GM19239 (cell line): ENCODE measurements at places on chromosomes 1 and 21.

DNA sequence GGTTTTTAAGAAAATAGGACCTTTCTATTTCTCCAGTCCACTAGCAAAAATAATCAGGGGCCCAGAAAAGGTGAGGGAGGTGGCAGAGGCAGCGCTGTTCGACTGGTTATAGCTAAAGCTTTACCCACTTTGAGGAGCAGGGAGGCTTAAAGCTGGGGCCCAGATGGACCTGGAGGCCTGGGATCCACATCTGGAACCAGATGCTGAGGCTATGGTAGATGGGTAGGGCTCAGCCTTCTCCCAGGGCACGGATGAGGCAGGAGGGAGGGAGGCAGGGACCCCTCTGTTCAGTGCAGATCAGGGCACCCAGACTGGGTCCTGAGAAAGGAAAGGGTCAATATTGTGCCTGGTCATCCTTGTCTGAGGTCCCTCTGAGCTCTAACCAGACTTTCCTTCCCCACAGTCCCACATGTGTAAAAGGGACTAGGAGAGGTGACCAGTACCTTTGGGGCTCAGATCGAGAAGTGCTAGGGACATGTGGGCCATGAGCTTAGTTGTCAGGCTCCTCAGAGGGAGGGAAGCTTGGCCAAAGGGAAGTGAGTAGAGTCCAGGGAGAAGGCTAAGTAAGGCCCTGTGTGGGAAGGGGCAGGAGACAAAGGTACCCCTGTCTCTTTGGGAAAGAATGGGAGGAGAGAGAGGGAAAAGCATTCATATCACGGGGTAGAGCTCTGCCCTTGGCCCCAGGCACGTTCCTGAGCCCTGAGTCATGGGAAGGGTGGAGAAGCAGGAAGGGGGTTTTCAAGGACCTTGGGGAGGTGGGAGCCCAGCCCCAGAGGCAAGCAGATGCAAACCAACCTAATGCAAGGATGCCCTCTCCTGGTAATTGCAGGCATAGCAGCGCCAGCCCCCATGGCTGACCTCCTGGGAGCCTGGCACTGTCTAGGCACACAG is 15.4 kb downstream of the LMNA start:
- DNase-seq: peak; percentile 74

GRCh38 chr1:95095833-95096217 is 21.3 kb upstream of the TLCD4 start:
- peak; percentile 30 for DNase-seq

DNA sequence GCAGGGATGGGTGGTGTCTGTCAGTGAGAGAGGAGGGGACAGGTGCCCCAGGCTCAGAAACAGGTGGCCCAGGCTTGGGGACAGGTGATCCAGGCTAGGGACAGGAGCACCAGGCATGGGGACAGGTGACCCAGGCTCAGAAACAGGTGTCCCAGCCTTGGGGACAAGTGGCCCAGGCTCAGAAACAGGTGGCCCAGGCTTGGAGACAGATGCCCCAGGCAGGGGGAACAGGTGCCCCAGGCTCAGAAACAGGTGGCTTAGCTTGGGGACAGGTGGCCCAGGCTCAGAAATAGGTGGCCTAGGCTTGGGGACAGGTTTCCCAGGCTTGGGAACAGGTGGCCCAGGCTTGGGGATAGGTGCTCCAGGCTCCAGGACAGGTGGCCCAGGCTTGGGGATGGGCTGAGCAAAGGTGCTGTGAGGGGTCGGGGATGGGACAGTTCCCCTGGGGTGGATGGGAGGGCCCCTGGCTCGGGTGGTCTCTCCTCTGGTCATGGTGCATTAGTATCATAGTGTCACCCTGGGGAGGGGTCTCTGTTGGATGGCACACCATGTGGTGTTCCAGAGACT is 87.7 kb upstream of the C1orf174 start:
- DNase-seq: no peak

- DNase-seq: no peak
These were observed 12.5 kb downstream of the AGRN start for GRCh38 chr1:1032424-1032823.

- no peak for DNase-seq
These were observed 5.8 kb upstream of the SSR2 start for GRCh38 chr1:156026588-156026987.

DNA sequence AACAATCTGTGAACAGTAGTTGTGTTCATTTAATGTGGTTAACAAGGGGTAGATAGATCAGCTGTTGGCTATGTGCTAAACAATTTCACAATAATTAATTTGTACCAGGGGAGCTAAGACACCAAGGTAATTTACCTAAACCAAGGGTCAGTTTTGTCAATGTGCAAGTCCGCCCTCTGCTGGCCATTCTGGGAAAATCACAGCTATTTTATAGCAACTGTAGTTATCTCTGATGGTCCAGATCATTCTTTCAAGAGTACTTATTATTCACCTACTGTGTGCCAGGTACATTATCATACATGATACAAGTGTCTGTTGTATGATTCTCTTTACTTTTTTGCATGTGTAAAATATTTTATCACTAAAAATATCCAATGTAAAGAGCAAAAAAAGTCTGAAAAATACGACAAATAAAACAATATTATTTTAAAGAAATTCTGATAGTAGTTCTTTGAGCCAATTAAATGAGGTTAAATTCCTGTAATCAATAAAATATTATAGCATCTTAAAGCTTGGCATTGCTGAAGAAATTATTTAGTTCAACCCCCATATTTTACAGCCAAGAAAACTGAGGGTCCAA is 312.3 kb upstream of the FAM78B start:
- no peak for DNase-seq

DNA sequence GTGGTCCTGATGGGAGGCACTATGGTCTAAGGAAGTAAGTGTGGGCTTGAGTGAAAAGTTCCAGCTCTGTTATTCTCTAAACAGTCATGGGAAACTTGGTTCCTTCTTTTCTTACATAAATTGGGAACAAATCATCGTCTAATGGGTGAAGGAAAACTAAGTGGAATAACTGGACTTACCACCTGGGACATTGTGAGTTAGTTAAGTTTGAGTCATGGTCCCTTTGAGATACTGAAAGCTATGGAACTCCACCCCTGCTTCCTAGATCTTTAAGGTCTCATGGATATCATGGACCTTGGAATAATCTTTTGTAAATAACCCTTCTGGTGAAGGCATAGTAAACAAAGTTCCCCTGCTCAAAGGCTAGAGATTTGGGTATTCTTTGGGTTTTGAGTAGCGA is 16.1 kb upstream of the TXLNA start:
- no peak for DNase-seq

DNA sequence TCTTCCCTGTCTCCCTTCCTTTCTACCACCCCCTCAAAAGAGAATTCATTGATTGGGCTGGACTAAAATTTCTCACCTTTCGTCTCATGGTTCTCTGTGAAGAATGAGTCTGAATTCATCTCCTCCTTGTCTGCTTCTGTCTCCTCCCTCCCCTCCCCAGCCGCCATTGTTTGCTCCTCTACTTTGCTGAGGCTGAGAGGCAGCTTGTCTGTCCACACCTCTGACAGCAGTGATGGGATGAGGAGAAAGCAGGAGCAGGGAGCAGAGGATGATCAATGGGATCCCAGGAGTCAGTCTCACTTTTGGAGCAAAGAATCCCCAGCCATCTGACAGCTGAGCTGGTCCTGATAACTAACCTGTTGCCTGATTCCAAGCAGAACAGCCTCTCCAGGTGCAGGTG is 2.5 kb downstream of the ILDR2 start:
- DNase-seq: no peak

GRCh38 chr1:1752636-1753606 is 25.3 kb downstream of the NADK start:
- no peak for DNase-seq

DNA sequence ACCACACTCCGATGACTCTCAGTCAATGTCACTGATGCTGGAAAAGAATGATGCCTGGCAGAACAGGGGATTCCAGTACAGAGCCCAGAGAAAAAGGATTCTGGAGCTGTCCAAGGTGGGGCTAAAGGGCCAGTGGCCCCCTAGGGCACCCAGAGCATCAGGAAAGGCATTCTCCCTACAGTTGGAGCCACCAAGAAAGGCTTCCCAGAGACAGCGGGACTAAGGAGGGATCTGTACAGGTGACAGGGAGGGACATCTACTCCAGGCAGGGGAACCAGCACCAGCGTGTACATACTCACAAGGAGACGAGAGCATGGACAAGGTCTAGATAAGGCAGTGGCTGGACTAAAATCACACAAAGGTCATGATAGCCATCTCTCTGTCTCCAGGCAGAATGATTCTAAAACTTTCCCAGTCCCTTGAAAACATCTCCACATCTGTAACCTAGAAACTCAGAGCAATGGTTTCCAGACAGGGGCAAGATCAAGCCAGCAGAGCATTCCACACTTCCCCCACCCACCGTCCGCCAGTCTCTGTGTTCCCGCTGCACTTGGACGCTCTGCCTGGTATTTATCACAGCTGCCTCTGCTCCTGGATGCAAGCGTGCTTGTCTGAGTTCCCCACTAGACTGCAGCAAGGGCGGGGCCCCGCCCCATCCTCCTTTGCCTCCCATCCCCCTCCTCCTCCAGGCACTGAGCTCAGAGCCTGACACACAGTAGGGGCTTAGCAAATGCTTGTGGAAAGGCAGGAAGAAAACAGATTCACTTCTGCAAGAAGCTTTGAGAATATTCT is 111.6 kb upstream of the ZC3H12A start:
- DNase-seq: no peak

DNA sequence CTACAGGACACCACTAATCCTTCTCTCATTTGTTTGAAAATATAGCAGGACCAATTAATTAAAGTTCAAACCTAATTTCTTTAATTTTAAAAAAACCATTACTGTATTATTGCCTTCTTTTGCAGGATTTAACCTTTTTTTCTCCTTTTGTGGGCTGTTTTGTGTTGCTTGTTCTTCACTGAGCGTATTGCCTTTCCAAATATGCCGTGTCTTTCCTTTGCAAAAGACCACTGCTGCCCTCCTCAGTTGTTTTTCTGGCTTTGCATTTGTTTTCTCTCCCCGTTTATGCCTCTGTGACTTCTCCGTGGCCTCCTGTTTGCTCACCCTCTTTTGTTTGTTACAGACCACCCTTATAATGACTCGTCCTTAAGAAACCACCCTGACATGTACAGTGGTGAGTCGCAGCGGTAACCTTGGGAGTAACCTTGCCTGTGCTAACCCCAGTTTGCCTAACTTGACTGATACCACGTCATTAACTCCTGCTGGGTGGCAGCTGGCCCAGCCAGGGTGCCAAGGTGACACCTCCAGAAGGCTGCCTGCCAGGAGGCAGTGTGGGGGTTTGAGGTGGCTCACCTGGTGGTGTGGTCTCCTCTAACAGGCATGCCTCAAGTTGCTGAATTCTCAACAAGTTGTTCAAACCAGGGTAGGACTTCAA is 81.1 kb upstream of the CNTN2 start:
- no peak for DNase-seq

- DNase-seq: peak; percentile 57
These were observed 686 bp downstream of the ARF1 start for GRCh38 chr1:228082918-228083870.

GRCh38 chr1:2224170-2224584 is 3.9 kb upstream of the SKI start:
- DNase-seq: no peak

DNA sequence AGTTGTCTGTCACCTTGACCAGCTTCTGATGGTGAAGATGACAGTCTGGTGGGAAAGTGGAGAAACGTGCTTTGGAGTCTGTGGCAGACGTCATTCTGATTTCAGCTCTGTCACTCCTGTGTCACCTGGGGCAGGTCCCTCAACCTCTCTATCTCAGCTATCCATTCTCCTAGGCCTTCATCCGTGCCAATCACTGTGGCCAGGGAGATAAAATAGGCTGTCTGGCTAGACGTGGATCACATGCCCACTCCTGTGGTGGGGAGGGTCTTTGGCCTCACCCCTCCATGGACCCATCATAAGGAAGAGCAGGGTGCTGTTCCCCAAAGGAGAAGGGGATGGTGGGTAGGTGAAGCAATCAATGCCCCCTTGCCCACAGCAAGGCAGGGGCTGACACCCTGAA is 140.3 kb downstream of the ACTL8 start:
- DNase-seq: no peak

GRCh38 chr1:17630048-17630830 is 90.7 kb downstream of the ARHGEF10L start:
- DNase-seq: no peak

DNA sequence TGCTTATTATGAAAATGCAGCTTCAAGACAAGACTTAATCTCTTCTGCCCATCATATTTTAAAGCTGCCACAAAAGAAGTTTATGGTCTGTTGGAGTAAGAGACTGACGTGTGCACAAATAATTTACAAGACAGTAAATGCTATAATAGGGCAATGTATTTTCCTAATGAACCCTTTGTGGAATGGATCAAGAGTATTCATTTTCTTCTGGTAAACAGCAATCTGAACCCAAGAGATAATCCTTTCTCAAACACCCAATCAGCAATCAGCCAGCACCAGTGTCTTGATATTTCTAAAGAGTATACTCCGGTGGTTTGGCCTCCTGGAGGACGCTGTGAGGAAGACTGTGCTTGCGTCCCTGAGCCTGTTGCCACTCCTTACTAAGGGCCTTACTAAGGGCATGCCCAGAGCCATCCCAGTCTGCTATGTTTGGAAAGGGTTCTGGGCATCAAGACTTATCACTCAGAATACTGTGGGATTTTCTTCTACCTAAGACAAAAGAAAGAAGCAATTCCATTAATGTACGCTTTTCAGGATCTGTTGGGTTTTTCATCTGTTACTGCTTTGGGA is 48.8 kb upstream of the LRRC8D start:
- no peak for DNase-seq

- peak; percentile 25 for DNase-seq
These were observed 140.2 kb upstream of the RUNX1 start for GRCh38 chr21:35189077-35189863.

- no peak for DNase-seq
These were observed 22.8 kb downstream of the DHRS3 start for GRCh38 chr1:12594966-12595756.

DNA sequence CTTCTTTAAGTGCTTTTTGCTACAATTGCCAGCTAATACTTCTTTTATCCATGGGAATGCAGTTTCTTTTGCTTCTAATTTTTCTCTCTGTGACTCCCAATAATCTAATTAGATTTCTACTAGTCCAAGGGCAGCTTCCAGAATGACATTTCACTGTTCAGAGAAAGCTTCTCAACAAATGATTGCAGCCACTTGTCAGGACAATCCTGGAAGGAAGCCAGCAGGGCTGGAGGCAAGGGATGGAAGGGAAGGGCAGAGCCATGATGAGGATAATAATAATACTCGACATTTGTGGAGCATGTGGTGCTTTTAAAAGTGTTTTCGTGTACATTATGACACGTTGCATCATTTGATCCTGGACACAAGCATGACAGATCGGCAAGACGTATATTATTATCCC is 19.4 kb downstream of the F11R start:
- DNase-seq: no peak

GRCh38 chr1:13865851-13866250 is 165.9 kb downstream of the PRDM2 start:
- no peak for DNase-seq

DNA sequence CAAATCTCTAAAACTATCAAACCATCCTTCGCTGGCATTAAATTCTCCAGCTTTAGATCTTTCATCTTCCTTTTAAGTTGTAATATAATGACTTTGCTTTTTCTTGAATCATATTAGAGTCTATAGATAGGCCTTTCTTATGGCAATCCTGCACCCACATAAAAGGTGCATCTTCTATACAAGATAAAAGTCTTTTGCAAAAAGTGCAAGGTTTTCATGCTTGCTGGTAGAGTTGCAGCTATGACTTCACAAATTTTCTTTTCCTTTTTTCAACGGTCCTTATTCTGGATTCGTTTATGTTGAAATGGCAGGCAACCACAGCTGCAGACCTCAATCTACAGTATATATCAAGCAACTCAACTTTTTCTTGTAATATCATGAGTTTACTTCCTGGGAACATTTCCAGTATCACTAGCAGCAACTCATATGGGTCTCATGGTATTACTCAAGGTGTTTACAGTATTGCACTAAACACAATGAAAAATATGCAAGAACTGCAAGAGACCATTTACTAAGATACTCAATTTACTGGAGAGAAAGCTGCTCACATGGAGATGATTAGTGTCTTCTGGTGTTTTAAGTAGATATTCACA is 22.1 kb downstream of the OMA1 start:
- DNase-seq: no peak
